ENCODE measurements at places on chromosomes 2 and 18.
A peak's percentile ranks its signal among the peaks of the same experiment; 100 is the strongest.

- peak; percentile 96 for DNase-seq
Observed at GRCh38 chr2:159124441-159124911, 156.0 kb downstream of the TANC1 start.

GRCh38 chr2:227774895-227775842 lies 29.5 kb downstream of the SCYGR8 start:
- DNase-seq: no peak

GRCh38 chr2:149661844-149662243 lies 74.3 kb upstream of the MMADHC start:
- DNase-seq: peak; percentile 87

DNA sequence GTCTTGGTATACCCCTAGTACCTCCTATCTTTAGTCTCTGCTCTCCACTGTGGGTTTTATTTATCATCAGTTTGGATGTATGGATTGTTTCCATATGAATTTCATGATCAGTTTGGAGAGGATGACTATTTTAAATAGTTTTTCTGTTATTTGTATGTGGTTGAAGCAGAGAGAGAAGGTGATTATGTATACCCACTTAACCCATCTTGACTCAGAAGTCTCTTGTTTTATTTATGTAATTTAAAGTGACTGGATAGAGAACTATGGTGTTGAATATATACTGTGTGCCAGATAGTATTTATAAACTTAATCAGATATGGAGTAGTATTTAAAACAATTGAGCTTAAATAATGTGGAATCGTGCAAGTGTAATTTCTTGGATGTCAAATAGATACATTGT lies 39.9 kb downstream of the SMAD4 start:
- no peak for DNase-seq

DNA sequence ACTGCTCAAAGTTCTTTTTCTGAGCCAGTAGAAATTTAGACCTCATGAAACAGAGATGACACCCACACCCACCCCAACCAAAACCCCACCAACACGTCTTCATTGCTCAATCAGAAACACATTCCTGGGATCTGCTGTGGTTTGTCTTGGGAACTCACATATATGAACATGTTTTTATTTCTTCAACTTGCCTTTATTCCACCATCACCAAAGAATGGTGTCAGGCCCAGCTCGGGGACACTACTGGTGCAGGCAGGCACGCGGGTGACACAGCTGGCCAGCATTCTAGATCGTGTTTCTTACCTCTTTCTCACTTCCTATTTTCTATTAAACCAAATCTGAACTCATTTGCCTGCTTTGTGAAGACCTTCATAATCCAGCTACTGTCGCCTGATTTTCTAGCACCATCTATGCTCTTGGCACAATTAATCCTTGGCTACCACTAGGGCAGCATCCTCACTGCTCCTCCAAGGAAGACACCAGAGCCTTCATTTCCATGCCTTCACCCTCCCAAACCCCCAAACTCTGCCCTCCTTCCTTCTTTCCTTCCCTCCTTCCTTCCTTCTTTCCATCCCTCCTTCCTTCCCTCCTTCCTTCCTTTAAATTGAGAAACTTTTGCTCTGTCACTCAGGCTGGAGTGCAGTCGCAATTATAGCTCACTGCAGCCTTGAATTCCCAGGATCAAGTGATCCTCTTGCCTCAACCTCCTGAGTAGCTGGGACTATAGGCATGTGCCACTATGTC lies 157.1 kb downstream of the BCL2 start:
- DNase-seq: peak; percentile 63

- no peak for DNase-seq
Observed at GRCh38 chr2:232798187-232798586, 21.8 kb upstream of the KCNJ13 start.

DNA sequence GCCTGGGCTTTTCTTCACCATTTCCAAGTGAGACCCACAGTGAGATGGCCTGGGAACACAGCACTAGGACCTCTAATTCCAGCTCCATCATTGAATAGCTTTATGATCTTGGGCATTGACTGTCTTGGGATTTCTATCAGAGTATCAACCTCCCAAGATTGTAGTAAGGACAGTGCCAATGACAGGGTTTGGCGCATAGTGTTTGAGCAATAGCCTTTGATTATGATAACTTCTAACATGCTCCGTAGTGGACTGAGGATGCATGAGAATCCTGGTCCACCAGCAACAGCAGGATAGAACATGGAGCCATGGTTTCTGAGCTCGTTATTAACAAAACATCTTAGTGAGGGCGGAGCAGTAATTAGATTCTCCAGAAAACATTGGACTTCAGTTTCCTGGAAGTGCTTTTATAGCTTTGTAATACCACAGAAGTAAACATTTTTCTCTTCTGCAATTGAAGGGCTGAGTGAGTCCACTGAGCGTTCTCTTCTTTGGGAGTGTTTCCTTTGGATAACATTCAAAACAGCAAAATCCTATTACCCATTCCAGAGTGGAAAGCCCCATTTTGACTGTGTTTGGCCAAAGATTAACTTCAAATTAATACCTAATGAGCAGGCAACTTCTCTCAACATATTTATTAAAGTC lies 63.7 kb downstream of the IL1R2 start:
- peak; percentile 61 for DNase-seq

DNA sequence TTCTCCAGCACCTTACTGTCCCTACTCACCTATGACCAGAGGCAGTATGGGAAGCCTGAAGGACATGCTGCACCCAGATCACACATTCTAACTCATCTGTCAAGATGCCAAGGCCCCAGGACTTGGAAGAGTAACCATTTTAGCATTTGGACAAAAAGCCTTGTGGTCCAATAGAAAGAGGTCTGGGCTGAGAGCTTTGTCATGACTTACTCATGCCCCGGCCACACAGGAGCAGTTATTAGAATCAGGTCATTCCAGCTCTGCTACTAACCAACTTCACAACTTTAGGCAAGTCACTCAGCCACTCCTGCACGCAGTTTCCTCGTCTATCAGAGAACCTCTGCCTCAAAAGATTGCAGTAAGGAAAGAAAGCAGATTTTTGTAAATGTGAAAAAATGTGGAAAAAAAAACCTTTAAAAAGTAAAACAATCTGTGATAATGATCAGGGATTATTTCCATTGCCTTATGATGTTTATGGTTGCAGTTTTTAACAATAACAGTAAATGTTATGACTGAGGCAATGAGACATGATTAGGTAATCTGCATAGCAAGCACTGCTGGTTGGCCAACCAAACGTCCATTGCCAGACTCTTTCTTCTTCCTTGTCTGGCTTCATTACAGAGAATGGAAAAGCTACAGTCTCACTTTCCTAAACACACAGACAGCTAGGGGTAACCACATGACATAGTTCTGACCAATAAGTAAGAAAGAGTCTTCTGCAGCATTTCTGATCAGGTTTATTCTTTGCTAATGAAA lies 255.4 kb upstream of the CHAC2 start:
- peak; percentile 20 for DNase-seq

- peak; percentile 69 for DNase-seq
Observed at GRCh38 chr18:47969816-47970215, 39.4 kb upstream of the SMAD2 start.

GRCh38 chr2:66555501-66556324 lies 120.8 kb downstream of the MEIS1 start:
- DNase-seq: no peak

DNA sequence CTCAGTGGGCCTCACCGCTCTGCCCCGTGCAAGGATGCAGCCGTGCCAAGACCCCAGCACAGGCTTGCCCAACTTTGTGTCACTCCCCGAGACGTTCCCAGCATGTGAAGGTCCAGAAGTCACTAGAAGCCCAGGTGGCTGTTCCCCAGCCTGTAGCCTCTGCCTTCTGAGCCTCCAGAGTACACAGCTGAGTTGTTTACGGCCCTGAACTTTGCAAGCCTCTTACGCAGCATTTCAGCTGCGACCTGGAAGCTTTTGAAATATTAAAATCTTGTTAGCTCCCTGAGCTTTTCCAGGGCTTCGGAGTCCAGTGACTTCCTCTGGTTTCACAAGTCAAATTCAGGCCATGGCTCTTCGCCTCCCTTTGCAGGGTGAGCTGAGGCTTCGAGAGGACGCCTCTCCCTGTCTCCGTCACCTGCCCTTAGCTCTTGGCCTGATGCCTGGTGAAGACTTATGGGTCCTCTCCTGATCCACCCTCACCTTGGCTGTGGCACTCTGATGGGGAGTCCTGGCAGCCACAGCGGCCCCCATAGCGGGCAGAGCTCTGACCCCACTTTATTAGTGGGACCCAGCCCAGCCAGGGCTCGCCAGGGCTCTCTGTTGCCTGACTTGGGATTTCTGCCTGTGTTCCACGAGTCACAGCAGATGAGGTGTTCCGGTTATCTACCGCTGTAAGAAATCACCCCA lies 76.5 kb upstream of the HPCAL1 start:
- DNase-seq: no peak

GRCh38 chr18:10044054-10044453 lies 130.2 kb downstream of the VAPA start:
- no peak for DNase-seq

DNA sequence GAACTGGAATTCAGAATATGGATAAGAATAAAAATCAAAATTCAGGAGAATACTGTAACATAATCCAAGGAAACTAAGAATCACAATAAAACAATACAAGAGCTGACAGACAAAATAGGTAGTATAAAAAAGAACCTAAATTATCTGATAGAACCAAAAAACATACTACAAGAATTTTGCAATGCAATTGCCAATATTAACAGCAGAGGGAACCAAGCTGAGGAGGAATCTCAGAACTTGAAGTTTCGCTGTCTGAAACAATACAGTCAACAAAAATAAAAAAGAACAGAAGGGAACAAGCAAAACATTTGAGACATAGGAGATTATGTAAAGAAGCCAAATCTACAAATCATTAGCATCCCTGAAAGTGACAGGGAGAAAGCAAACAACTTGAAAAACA lies 84.1 kb upstream of the GALNT13 start:
- DNase-seq: no peak

GRCh38 chr2:100453853-100454252 lies 16.4 kb upstream of the NMS start:
- DNase-seq: no peak

DNA sequence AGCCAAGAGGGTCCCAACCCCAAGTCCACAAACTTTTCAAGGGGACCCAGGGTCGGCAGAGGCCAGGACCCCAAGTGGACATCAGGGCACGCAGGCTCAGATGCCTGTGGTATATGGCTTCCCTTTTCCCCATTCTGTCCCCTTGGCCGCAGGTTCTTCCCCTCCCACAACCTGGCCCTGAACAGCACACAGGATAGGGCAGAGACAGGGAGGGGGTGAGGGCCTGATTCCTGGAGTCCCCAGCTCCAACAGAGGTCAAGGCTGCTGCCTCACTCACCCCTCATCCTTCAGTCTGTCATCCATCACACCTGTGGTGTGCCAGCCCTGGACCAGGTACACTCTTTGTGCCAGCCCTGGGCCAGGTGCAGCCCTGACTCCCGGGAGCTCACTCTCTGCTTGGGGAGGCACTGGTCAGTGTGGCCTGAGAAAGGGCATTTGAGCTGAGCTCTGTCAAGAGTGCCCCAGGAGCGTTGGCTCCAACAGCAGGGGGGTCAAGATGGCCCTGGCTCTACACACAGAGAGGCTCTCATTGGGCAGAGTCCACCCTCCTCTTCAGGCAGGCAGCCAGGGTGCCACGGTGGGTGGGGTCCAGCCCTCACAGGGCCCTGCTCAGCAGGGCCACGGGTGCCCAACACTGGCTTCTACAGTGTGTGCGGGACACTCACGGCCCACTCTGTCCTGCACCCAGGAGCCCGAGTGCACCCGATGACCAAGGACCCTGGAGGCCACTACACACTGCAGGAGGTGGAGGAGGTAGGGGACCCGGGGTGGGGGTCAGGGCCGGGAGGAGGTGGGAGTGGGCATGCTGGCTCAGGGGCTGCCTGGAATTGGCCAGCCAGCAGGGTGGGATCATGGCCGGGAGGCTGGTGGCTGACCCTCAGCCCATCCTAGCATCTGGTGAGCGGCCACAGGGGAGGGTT lies 1.6 kb downstream of the AGXT start:
- no peak for DNase-seq

DNA sequence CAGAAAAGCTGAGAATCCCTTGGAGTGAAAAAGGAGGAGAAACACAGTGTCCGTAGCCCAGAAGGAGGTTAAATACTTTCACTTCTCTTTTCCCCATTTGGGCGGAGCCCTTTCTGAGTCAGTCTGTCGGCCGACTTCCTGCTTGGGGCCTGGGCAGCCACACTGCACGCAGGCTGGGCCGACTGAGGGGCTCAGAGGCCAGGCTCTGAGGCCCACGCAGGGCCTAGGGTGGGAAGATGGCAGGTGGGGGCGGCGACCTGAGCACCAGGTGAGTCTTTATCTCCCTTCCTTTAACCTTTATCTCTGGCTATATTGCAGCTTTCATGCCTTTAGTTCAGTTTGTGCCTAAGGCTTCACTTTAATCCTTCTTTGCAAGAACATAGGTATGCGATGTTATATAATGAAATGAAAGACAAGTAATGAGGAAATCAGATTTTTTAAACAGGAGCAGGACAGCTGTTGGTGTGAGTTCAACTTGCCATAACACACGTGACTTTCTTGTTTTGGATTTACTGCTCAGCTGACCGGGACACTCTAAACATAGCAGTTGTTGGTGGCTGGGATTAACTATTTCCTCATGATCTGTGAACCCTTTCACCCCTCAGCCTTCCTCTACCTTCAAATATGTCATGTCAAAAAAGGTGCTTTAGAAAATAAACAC lies at the start of gene SP100:
SP100 (plus strand) TSS at position 141 of the 661 bp plus-strand sequence; CDS start at position 237, 96 bp downstream.
- peak; percentile 84 for DNase-seq

- no peak for DNase-seq
Observed at GRCh38 chr2:112907001-112907949, 3.7 kb upstream of the IL37 start.

GRCh38 chr2:147845411-147845971 lies 662 bp downstream of the ACVR2A start:
- peak; percentile 22 for DNase-seq

DNA sequence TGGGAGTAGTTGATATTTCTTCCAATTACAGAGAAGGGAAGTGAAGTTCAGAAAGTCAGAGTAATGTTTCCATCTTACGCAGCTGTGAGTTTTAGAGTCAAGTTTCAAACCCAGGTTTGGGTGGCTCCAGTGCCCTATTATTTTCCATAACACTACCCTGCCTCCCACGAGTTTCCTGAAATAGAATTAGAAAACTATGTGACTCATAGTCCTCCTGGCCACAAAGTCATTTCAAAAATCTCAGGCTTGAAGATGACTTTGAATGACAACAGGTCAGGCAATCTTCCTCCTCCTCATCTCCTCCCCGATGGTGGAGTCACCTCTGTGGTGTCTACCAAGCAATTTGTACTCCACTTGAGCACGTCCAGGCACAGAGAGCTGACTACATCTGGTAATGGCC lies 212.3 kb upstream of the TRIB2 start:
- peak; percentile 70 for DNase-seq
